IMR-90 (cell line): ENCODE measurements at places on chromosomes 11 and 22. TPM values are rescaled to one million over a fixed set of nuclear protein-coding genes. Genes with fewer than 3 reads are reported as not detected.

DNA sequence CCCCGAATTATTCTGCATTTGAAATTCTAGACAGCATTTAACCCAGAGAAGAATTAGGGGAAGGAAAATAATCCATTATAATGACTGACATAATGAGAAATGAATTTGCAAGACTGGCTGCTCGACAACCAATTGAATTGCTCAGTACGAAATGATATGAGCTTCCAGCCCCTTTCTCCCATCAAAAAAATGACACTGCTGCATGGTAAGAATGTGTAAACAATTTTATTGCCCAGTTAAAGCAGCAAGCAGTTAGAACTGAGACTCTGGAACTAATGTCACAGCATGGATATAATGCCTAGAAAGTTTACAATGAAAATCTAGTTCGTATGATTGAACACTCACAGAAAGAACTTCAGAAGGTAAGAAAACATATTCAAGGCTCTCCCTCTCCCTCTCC lies 24.7 kb upstream of the PCF11 start:
- no peak for DNase-seq

DNA sequence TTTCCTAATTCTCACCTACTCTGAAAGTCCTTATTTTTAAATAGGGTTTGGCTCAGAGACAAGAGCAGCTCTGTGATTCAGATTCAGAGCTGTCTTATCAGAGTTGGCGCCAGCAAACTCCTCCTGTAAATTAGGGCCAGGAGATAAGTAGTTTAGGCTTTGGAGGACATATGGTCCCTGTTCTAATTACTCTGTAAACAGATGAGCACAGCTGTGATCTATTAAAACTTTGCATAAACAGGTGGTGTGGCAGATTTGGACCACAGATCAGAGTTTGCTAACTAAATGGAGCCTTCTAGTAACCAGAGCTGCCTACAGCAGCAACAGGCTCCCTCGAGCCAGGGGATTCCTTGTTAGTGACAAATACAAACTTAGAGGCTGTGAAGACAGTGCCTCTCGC lies 27.9 kb downstream of the YPEL1 start:
- peak; percentile 19 for DNase-seq

Gene MYO18B
- under 0.01 TPM in 1 of 2 replicates, not detected in the other for total RNA-seq

Gene KLHL35
- total RNA-seq: 1.4 and 1.6 TPM in 2 replicates

Gene TUBGCP6
- total RNA-seq: 10.0 and 10.8 TPM in 2 replicates
